Occipital lobe (tissue), 3 donors: ENCODE measurements at places on chromosomes 1 and 21. TPM values are rescaled to one million over a fixed set of nuclear protein-coding genes. Genes with fewer than 3 reads are reported as not detected.

- no peak for DNase-seq
These were observed 1.6 kb upstream of the LEFTY2 start for GRCh38 chr1:225942574-225942973.

- DNase-seq = no peak
These were observed 26.6 kb downstream of the SRSF11 start for GRCh38 chr1:70247768-70248167.

DNA sequence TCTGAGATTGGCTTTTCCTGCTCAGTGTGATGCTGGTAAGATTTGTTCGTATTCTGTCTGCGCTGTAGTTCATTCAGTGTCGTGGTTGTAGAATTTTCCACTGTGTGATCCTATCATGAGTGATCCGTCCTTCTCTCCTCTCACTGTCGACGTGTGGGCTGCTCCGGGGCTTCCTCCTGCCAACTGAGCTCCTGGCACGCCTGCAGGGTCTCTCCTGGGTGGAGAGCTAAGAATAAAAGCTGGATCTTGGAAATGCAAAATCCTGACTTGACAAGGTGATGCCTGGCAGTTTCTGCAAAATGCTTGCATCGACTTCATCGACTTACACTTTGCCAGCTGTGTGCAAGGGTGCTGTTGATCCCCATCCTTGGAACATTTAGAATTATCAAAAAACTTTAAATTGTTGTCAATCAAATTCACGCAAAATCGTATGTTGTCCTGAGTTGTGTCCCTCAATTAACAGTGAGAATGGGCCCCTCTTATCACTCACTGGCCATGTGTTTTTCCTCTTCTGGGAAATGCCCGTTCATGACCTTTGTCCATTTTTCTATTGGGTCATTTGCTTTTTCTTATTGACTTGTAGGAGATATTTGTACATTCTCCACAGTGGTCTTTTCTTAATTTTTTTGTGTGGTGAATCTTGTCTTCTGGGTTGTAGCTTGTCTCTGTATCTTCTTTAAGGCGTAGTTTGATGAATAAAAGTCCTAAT is 125.5 kb downstream of the CRYAA start:
- no peak for DNase-seq

DNA sequence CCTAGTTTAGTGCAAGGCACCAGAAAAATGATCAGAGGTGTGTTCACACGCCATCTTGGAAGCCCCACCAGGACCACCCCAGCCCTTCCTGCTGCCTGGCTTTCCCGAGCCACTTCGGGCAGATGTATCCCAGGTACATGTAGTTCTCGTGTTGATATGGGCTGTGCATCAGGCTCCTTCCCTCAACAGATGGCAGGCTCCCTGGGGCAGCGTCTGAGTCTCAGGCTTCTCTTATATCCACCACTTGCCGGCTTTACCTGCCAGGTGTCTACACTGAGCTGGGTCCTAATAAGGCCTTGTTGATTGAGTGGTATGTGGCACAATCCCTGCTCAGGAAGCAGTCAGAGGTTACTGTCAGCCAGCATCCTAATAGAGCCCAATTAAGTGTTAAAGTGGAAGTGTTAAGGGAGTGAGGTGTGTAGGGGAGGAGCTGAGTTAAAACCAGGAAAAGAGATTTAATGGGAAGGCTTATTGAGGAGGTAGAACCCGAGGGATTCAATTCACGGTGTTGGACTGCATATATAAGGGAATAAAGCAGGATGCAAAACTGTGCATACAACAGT is 8.5 kb downstream of the GPA33 start:
- DNase-seq = no peak

The KRTAP11-1 gene
- total RNA-seq = not detected

DNA sequence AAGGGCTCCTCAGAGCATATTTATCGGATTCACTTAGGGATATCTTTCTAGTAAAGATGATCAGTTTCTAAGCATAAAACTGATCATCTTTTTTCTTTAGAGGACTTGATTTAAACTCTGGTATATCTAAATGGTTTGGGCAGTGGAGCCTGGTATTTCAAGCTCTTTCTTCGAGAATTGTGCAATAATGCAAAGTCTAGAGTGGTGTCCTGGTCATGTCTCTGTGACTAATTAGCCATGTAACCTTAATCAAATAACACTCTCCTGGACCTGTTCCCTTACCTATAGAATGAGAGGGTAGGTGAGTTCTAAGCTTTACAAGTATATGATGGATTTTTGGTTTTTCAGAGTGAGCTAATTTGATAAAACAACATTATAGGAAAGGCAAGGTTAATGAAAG is 225.2 kb downstream of the RPS6KC1 start:
- DNase-seq = no peak

DNA sequence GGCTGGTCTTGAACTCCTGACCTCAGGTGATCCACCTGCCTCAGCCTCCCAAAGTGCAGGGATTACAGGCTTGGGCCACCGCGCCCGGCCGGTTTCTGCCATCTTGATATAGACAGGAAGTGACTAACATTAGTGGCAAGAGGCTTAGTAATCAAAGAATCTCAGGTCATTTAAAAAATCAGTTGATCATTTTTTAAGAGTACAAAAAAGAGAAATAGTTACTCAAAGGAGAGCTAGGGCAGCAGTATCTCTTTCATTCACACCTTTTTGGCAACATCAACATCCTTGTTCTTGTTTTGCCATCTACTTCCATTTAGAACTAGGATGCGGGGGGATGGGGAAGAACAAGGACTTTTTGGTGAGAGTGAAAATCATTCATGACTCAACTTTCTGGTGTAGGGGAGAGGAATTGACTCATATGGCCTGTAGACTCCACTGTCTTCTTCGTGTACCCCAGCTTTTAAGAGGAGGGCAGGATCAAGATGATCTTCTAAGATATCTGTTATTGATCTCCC is 8.8 kb downstream of the FCRLB start:
- no peak for DNase-seq

DNA sequence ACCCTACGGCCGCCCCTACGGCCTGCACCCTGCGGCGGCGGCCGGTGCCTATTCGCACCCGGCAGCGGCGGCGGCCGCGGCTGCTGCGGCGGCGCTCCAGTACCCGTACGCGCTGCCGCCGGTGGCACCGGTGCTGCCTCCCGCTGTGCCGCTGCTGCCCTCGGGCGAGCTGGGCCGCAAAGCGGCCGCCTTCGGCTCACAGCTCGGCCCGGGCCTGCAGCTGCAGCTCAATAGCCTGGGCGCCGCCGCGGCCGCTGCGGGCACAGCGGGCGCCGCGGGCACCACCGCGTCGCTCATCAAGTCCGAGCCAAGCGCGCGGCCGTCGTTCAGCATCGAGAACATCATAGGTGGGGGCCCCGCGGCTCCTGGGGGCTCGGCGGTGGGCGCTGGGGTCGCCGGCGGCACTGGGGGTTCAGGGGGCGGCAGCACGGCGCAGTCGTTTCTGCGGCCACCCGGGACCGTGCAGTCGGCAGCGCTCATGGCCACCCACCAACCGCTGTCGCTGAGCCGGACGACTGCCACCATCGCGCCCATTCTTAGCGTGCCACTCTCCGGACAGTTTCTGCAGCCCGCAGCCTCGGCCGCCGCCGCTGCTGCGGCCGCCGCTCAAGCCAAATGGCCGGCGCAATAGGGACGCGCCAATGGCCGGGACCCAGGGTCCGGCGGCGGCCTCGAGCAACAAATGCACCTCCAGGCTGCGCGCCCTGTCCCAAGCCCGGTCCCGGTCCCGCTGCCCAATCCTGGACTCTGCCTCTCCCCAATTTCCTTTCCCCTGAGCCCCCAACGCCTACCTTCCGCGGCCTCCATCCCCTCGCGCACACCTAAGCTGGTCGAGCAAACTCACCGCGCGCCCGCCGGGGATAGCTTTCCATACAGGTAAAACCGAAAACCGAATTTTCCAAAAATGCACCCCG is 1.8 kb downstream of the FOXD3 start:
- no peak for DNase-seq

The TDRD5 gene
- total RNA-seq = 2.7 TPM

The B3GALT2 gene
- total RNA-seq = 160 TPM

GRCh38 chr1:51306950-51307349 is 23.4 kb downstream of the TTC39A start:
- DNase-seq = no peak

The FMO4 gene
- total RNA-seq = 1.9 TPM

GRCh38 chr1:2053217-2053616 is 3.0 kb downstream of the PRKCZ start:
- DNase-seq = no peak

- DNase-seq = no peak
These were observed 72.9 kb downstream of the UBE2T start for GRCh38 chr1:202268817-202269216.

The PAQR7 gene
- 8.1 TPM for total RNA-seq

- no peak for DNase-seq
These were observed 321.7 kb upstream of the PLXNA2 start for GRCh38 chr1:208565756-208566440.

DNA sequence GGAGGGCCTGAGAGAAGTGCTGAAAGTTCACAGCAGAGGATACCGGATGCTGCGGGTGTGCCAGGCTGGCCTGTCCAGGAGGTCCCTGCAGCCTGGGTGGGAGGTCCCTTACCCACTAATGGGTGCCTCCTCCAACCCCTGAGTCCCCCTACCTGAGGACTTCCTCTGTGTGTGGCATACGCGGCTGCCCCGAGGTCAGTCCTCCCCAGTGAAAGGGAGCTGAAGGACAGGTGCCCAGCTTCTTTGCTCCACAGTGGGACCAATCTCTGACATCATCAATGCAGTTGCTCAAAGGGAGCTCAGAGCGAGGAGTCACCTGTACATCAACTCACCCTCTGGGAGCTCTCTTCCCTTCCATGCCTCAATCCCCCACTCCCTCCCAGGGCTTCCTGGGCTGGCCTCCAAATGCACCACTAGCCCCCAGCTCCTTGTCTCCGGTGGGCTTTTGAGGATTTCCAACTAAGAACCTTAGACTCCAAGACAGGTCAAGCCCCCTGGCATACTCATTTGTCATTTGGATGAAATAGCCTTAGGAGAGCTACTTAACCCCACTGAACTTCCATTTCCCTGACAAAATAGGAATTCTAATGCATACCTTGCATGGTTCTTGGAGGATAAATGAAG is 53.9 kb downstream of the PDE9A start:
- no peak for DNase-seq

The CR1 gene
- 0.31 TPM for total RNA-seq

GRCh38 chr21:38494703-38495102 is 3.6 kb downstream of the ERG start:
- no peak for DNase-seq

GRCh38 chr1:161913482-161914140 is 110.1 kb downstream of the OLFML2B start:
- no peak for DNase-seq

The EFNA4 gene
- total RNA-seq = 0.62 TPM

DNA sequence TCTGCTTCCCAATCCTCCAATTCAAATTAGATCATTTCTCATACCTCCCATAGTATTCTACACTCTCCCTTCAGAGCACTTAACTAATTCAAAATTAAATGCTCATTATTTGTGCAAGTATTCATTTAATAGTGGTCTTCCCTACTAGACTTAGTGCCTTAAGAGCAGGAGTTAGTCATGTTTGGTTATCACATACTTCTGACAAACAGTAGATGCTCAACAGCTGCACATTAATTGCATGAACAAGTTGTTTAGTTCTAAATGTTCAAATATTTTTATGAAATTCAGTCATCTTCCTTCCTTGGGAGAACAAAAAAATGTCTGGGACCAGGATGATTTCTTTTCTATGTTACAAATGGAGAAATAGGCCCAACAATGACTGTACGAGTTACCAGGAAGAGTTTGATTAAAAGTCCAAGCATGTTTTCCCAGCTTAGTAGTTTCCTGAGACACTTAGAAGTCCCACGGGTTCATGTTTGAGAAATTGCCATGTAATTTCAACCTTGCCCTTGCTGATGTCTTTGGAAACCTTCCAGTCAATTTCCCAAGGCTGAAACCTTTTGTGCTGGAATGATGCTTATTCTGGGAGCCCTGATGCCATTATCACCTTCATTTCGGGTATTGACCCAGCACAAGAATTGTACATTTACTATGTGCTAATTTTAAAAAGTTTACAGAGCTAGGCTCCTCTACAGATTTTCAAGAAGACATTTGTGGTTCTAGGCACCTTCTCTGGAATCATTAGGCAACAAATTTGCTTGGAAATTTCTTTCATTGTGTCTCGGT is 437.9 kb upstream of the PLXNA2 start:
- DNase-seq = no peak

GRCh38 chr1:85850238-85850637 is 142.0 kb upstream of the ZNHIT6 start:
- no peak for DNase-seq

DNA sequence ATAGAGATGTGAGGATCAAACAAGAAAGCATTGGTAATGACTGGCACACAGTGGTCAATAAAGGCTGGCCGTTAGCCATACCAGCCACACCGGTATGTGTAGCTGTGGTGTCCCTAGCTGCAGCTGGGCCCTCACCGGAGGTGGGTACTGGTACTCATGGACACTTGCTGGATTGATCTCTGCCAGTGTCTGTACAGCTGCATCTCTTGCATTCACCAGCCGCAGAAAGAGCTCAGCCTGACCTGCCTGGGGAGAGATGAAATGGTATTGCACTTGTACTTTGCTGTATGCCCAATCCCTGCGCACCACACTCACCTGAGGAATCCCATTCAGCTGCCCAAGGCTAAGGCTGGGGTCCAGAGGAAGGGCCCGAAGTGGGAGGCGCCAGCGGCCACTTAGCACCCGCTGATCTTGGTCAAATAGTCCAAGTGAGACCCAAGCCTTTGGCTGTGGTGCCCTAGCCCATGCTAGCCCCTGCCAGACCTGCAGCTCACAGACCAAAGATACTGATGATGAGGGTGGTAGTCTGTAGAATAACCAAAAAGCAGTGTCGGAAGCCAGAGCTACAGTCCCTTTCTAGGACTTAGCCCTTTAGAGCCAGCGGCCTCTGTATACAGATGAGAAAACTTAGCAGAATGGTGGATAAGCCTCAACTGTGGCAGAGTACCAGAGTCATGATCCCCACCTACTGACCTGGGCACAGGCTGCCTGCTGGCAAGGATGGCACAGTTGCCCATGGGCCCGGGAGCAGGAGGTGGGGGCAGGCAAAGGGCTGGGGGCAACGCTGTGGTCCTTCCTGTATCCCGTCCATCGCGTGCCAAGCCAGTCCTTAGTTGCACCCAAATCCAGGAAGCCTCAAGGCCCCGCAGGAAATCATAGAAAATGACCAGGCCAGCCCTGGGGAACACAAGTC is 3.0 kb downstream of the CCDC17 start:
- DNase-seq = no peak

The SERTAD4 gene
- total RNA-seq = 3.6 TPM

DNA sequence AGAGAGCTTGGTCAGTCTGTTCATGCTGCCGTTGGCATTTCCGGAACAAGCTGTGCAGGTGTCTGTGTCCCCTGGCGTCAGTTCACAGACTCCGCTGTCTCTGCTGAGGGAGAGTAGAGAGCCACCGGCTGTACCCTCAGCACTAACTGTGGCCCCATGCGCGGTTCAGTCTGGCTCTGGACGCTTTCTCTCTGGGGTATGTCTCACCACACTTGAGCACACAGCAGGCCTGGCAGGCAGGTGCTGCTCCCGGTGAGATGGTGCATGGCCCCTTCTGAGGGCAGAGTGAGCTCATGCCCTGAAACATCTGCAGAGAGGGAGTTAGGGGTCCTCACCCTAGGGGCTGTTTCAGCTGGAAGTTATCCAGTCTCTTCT is 60.0 kb upstream of the TLR5 start:
- no peak for DNase-seq

The MTARC1 gene
- 9.4 TPM for total RNA-seq

The HLX gene
- 0.31 TPM for total RNA-seq

The MECR gene
- total RNA-seq = 15.8 TPM

- no peak for DNase-seq
These were observed 239.6 kb upstream of the DUSP10 start for GRCh38 chr1:221981461-221981860.
